Suppressor macrophage (primary cell): ENCODE measurements at places on chromosomes 3 and 15.
A peak's percentile ranks its signal among the peaks of the same experiment; 100 is the strongest.

- DNase-seq = peak; percentile 50
Measured at GRCh38 chr15:33086500-33087121, 107.9 kb downstream of the FMN1 start.

DNA sequence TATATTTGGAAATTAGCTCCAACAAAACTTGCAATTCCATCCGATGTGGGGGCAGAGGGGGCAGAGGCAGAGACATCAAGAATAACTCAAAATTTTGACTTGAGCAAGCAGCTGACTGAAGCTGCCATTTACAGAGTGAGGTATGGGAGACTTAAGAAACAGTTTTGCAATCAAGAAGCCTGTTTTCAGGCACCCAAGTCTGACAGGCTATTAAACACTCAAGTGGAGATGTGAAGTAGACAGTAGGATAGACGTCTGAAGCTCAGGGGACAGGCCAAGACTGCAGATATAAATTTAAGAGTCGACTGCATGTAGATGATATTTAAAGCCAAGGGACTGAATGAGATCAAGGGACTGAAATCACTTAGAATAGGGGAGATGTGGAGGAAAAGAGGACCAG lies 9.9 kb upstream of the SH3BP5 start:
- no peak for DNase-seq

DNA sequence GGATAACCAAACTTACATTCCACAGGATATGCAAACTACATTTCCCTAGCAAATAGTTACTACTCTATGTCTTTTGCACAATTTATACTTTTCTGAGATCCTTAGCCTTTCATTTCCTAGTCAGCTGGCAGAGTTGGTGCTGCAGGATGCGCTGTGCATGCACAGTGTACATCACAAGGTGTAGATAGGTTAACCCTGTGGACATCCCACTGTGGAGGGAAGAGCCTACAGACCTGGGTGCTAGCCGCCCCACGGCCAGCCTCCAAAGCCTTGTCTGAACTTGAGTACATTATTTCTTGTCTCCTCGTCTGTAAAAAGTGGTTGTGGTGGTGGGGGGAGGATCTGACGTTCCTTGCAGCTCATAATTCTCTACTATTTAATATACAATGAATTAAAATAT lies 3.5 kb downstream of the TNFSF10 start:
- no peak for DNase-seq

- DNase-seq = no peak
Measured at GRCh38 chr3:13066236-13066635, 7.0 kb downstream of the IQSEC1 start.

DNA sequence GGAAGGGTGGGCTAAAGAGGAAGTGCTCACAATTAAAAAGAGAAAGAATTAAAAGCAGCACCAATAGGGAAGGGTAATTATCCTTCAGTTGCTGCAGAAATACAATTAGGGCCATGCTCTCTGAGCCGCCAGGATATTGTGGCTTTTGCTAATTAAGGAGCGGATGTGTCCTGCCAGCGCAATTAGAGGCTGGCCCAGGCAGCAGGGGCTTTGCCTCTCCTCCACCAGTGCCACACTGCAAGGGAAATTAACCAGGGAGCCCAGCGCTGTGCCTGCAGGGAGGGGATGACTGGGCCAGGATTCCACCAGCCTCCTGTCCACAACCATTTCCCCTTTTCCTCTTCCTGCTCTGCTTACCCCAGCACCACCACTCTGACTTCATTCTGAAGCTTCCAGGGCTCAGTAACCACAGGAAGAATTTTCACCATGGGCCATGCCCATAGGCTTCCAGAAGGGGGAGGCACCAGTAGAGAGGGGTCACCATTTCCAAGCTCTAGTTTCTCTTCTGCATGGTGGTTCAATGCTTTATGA lies 10.4 kb upstream of the AEN start:
- DNase-seq = peak; percentile 74

DNA sequence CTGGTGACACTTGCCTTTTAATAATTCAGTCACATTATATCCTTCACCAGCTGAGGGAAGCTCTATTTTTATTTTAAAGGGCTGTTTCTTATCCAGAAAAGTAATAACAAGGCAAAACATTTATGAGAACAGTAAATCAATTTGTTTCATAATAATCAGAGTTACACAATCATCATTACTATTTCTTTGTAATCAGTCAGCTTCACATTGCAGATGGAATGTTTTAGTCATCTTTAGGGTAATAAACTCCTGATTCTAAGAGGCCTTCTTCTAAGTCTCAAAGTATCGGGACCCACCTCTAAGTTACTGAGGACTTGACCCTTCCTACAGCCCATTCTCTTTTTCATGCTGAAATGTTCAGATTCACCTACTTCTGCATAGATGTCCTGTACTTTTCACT lies 298.3 kb upstream of the TGFBR2 start:
- peak; percentile 27 for DNase-seq

GRCh38 chr3:179292450-179292849 lies 30.4 kb upstream of the ZNF639 start:
- DNase-seq = no peak

DNA sequence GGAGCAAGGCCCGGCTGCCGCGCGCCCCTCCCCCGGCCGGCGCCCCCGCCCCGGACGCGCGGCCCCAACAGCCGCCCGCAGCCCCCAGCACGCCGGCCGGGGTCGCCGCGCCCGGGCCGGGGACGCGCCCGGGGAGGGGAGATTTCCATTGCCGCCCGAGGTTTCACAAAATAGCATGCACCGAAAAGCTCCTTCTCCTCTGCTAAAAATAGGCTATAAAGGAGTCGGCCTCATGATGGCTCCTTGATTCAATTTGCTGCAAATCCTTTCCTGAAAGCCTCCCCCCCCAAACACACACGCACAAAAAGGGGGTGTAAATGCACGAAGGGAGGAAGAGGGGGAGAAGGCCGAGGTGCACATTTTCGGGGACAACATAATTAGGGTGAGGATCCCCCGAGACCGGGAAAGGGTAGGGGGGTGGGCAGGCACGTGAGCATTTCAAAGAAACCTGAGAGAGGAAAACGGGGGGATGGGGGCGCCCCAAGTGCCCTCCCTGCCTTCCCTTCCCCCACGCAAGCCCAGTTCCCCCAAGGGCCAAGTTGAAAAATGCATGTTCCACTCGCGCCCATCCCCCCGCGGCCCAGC lies 734 bp downstream of the TBL1XR1 start:
- DNase-seq = peak; percentile 19

DNA sequence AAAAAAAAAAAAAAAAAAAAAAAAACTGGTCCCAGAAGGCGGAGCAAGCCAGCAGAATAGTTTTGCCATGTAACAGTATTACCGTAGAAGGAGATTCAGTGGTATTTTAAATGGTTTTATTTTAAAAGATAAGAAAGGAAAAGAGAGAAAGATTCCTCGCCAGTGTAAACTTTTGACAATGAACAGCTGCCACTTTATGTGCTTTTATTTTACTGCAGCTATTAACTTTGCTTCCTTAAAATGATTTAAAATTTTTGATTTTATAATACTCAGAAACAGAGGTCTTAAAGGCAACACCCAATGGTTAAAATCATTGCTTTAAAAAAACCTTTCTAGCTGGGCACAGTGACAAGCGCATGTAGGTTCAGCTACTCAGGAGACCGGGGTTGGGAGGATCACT lies 46.8 kb downstream of the TMCO5A start:
- DNase-seq = no peak
